ENCODE measurements at places on chromosomes 13 and 19.

DNA sequence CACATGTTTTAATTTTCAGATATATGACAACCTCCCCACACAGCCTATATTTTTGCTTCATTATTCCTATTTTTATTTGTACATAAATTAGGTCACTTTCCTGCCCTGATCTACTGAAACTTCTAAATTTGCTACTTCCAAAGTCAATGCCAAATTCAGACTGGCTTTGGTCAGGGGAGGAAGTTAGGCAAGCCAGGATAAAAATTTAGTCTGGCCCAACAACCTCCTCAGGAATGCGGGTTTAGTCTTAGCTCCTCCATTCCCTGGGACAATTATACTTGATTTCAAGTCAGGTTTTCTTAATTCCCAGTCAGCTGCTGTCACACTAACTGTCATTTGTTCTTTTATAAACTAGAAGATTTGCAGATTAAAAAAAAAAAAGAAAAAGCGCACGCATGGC lies 84.3 kb downstream of the TM9SF2 start:
- no peak for DNase-seq

- DNase-seq: no peak
These were observed 19.1 kb downstream of the WDR88 start for GRCh38 chr19:33150852-33151518.

DNA sequence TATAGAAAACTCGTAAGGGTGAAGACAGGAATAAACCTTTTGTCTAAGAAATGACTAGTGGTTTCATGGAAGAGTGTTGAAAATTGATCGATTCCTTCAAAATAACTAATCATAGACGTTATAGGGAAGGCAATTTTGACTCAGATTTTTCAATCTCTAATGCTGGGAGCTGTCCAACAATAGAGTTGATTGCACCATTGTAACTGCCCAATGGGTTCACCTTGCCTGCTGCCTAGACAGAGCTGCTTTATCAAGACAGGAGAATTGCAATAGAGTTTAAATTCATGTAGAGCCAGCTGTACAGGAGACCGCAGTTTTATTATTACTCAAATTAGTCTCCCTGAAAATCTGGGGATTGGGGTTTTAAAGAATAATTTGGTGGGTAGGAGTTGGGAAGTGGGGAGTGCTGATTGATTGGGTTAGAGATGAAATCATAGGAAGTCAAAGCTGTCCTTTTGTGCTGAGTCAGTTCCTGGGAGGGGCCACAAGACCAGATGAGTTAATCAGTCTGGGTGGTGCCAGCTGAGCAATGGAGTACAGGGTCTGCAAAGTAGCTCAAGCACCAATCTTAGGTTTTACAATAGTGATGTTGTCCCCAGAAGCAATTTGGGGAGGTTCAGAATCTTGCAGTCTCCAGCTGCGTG lies 16.8 kb upstream of the ADGRE2 start:
- DNase-seq: no peak

DNA sequence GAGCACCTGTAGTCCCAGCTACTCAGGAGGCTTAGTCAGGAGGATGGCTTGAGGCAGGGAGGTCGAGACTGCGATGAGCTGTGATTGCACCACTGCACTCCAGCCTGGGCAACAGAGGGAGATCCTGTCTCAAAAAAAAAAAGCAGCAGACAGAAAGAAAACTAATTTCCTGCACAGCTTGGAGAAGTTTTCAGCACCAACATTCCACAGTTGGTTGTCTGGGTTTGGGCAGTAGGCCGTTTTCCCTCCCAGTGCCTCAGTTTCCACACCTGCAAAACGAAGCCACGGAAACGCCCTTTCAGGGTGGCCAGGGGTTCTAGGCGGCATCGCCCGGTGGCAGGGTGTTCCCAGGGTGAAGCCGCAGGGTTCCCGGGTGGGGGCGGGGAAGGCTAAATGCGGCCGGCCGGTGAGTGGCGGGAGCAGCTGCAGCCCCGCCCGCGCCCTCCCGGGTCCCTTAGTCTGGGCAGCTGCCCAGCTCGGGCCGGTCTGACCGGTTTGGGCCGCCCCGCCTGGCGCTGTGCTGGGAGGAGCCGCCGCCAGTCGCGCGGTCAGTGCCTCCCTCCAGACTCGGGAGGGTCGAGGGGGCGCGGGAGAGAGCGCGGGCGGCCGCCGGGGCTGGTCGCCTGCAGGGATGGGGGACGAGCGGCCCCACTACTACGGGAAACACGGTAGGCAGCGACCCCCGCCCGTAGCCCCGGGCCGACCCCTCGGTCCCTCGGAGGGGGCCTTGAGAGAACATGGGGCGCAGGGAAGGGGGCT lies at the start of gene SLC44A2:
Gene SLC44A2, plus strand, starts transcription at position 551 of the 759 bp plus-strand sequence. Its CDS starts 81 bp downstream, at position 632.
- DNase-seq: no peak

- DNase-seq: peak; percentile 75
These were observed 40.8 kb downstream of the BBC3 start for GRCh38 chr19:47190167-47190727.

GRCh38 chr19:55160128-55160985 lies 2.8 kb upstream of the TNNI3 start:
- DNase-seq: peak; percentile 85

GRCh38 chr19:47521473-47522180 lies 6.8 kb upstream of the NAPA start:
- DNase-seq: no peak

- DNase-seq: no peak
These were observed 1.1 kb downstream of the ZNF444 start for GRCh38 chr19:56142087-56142787.

DNA sequence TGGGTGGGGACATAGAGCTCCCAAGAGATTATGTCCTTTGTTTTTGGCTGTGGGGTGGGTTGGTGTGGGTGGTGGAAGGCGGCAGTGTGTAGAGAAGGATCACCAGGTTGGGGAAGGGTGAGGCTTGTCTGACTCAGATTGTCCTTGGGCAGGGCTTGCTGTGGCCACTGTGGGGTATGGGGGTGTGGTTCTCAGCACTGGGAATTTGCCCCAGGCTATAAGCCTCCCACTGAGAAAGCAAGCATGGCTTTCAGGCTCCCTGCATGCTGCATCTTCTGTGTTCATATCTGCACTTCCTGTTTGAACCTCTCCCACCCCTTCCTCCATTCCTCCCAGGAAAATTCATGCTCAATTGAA lies 34.9 kb downstream of the DNAJC15 start:
- DNase-seq: peak; percentile 16

GRCh38 chr13:114067886-114068651 lies 64.4 kb downstream of the RASA3 start:
- DNase-seq: peak; percentile 50

DNA sequence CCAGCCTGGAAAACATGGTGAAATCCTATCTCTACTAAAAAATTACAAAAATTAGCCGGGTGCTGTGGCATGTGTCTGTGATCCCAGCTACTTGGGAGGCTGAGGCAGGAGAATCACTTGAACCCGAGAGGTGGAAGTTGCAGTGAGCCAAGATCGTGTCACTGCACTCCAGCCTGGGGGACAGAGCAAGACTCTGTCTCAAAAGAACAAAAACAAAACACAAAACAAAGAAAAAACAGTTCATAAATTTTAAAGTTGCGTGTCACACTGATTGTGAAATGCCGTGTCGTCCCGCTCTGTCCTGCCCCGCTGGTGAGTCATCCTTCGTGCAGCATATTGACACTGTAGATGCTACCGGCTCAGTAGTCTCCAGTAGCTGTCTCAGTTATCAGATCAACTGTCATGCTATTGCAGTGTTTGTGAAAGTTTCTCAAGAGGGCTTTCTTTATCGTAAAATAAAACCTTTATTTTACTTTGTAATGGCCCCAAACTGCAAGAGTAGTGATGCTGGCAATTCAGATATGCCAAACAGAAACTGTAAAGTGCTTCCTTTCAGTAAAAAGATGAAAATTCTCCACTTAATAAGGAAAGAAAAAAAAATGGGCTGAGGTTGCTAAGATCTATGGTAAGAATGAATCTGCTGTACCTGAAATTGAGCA lies 36.4 kb upstream of the IGFL1 start:
- DNase-seq: peak; percentile 21

DNA sequence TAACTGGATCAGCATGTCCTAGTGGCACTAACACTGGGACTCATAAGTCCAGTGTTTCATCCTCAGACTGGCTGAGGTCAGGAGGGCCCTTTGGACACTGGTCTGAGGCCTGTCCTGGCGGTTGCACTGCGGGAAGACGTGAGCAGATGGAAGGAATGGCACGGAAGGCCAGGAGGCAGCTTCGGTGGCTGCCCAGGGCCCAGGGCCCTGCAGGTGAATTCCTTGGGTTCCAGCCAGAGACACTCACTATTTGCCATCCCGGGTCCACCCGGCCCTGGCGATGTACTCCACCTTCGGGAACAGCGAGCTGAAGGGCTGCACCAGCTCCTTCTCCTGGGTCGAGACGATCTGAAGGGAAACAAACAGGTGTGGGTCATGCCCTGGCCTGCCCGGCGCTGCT lies 26.3 kb downstream of the DPP9 start:
- DNase-seq: no peak

- DNase-seq: no peak
These were observed 1248.8 kb upstream of the SLC10A2 start for GRCh38 chr13:104314926-104315535.

- no peak for DNase-seq
These were observed 55.3 kb upstream of the SLC15A1 start for GRCh38 chr13:98807774-98808173.

GRCh38 chr19:45575216-45575615 lies 9.4 kb downstream of the OPA3 start:
- no peak for DNase-seq
